HL-60 (cell line): ENCODE measurements at places on chromosomes 13 and 19.

GRCh38 chr13:73025217-73026012 is 33.4 kb upstream of the KLF5 start:
- no peak for DNase-seq

DNA sequence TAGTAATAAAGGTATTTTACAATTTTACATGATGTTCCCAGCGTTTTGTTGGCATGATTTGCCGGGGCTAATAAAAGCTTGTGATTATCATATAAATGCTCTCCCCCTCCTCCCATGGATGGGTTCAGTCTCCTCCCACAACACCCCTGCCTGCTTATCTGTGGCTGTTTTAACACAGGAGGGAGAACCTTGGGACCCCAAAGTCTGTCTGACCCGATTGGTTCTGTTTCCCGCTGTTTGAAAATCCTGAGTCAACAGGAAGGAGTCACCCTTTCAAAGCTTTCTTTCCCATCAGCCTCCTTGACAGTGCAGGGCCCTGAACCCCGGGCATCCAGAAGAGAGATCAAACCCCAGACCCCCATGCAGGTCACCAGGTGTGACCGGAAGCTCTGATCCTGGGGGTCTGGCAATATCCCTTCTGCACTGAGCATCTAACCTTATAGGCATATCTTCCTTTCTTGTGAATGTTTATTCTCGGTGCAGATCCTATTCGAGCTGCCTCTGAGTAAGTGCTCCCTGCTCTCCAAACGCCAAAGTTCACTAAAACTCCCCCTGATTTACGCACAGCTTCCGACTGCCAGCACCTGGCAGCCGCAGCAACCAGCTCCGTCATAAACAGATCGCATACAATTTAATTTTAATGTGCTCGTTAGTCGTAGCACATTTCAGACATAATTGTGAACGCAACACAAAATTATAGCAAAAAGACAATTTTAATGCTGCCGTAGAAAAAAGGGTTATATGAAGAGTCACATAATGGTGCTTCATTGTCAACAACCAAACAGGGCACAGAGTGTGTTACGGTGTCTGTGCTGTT is 74.8 kb downstream of the TSHZ3 start:
- no peak for DNase-seq

DNA sequence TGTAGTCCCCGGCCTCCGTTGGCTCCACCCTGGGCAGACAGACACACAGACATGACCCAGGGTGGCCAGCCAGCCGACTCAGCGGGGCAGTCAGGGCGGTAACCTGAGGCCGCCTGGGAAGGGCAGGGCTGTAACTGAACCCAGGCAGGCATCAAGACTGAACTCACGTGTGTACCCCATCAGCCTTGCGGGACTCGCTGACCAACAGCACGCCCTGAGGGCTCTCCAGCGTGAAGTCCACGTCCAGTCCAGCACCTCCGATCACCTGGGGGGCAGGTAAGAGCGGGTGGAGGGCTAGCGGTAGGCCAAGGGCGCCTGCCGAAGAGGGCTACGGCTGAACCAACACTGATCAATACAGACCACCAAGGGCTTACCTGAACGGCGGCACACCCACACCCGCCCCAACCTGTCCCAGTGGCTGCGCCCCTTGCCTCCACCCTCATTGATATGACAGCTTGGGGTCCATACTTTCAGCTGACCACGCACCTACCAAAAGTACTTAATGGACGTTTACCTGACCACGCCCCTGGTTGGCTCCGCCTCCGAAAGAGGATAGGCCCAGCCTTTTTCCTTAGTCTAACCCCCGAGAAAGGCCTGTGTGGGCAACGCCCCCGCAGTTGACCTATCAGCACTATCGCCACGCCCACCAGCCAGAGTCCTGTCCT is 791 bp downstream of the TMED1 start:
- no peak for DNase-seq

GRCh38 chr13:106432636-106433035 is 102.8 kb downstream of the EFNB2 start:
- no peak for DNase-seq

- DNase-seq, result no peak
These were observed 2700.2 kb downstream of the PCDH9 start for GRCh38 chr13:64529874-64530485.

DNA sequence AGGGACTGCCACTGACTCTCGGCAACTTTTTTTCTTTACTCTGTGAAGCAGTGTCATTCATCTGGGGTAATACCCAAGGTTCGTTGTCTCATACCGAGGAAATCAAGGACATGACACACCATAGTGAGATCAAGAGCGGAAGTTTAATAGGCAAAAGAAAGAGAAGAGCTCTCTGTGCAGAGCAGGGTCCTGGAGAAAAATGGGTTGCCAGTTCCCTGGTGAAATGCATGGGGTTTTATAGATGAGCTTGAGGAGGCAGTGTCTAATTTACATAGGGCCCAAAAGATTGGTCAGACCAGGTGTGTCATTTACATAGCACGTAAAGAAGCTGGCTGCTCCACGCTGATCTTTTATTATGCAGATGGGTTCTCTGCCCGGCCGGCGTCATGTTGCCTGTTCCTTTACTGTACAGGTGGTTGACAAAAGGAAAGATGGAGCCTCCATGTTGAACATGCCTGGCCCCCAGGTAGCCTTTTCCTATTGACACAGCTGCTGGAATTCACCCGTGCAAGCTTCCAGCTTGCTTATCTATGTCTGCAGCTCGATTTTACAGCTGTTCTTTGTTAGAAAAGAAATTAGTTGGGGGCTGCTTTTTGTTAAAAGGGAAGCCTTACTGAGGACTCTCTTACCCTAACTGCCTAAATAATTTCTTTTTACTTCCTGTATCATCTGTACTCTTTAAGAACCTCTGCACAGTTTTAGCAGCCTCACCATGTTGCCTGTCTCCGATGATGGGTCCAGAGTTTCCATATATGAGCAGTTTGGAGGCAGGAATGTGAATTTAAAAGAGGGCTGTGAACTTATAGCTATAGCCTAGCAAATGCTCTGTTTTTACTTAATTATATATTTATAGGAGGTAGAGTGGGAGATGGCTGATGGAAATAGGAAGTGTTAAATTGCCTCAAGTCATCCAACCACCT is 98.0 kb upstream of the DIAPH3 start:
- no peak for DNase-seq

DNA sequence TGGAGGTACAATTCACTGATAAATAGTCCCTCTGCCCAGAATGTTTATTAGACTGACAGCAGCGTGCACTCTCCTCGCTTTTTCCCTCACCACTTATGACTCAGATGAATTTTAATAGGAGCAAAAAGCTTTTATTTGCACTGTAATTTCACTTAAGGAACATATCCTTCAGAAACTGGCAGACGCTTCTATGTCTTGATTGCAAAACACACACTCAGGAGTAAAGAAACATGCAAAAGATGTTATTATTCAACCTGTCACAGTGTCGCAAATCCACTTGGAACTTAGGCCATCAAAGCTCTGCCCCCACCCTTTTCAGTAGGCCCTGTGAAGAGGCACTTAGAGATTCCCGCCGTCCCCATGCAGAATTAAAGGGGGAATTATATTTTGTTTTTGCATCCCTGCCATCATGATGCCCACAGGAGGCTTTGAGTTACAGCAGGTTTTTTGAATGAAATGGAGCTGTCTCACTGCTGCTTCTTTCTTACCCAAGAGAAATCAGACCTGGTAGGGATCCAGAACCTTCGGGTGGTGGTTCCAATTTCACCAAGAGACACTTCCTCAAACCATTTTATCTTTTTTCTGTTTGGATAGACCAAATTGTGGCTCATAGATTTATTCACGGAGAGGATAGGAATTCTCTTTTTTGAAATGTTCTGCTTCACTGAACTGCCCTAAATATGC is 74.5 kb downstream of the GGACT start:
- no peak for DNase-seq

DNA sequence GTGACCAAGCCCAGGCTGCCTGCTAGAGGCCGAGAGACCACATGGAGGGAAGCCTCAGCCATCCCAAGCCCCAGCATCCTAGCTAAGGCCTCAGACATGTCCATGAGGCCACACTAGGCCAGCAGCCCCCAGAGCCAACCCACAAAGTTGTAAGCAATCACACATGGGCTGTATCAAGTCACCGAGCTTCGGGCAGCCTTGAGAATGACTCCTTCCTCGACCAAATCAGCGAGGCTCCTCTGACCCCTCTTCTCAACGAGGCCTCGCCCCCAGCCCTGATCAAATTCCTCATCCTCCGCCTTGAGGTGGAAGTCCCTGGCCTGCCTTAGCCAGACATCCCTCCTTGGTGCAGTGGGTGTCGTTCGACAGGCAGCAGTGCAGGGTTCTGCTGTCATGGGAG is 1.9 kb upstream of the SPACA7 start:
- no peak for DNase-seq

- no peak for DNase-seq
These were observed 5.0 kb downstream of the ZSCAN18 start for GRCh38 chr19:58093071-58093470.

GRCh38 chr19:38877781-38878574 is at the start of gene RINL:
Gene RINL (minus strand): TSS chr19:38878275. CDS start chr19:38876742, 1,533 bp downstream.
- DNase-seq, result peak; percentile 72

- no peak for DNase-seq
These were observed 1.9 kb upstream of the FRY start for GRCh38 chr13:32029684-32030083.

DNA sequence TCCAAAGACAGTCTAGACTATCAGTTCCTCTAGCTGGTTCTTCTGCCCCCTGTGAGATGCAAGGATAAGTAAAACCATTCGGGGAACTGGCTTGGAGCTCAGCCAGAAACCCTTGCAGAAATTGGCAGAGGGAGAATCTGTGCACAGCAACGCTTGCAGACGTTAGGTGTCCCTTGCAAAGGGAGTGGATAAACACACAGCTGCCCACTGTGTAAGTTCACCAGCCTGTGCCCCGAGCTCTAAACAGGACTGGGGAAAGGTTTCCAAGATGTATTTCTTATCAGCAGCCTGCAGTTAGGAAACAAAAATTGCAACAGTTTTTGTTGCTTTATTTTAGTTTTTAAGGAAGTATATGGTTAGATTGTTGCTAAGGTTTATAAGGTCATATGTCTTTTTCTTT is 19.0 kb upstream of the ADGRE1 start:
- peak; percentile 90 for DNase-seq

DNA sequence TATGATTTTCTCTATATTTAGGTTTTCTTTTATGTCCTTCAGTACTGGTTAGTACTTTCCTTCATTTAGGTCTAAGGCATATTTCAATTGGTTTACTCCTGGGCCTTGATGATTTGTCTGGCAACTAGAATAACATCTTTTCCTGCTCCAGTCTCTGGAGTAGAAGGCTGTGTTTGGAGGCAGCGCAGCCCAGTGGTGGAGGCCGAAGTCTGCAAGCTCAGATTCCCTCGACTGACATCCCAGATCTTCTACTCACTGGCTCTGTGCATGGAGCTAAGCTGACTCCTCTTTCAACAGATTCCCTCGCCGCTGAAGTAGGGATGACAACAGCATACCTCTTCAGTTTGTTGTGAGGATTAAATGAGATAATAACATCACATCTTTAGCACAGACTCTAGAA is 141.0 kb downstream of the RAP2A start:
- DNase-seq, result peak; percentile 8
